ENCODE measurements at places on chromosomes 16 and 17.

DNA sequence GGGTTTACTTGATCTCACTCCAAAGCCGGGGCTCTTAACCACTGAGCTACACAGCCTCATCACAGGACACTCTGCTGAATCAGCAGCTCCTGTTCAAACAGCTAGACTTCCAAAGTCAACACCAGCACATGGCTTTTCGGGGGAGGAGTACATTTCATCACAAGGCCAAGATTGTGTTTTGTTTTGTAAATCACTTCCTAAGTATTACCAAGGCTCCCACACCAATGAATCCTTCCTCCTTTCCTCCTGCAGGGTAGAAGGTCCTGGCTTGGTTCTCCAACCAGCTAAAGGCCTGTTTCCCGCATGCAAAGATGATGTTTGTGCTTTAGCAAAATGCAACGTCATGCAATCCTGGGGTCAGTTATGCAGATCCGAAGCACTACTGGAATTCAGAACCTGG, 152.5 kb downstream of the XYLT1 start:
- no peak for DNase-seq

DNA sequence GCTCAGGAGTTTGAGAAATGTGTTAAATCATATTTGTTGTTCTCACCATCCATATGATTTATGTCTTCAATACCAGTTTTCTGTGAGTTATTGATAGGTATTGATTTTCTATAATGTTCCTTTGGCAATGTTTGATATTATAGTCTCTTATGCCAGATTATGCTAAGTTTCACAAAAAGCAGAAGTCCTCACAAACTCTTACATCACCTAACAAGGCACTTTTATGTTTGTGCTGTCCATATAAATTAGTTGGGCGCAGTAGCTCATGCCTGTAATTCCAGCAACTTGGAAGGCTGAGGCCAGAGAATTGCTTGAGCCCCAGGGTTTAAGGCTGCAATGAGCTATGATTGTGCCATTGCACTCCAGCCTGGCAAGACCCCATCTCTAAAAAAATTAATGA, 12.6 kb upstream of the UQCRC2 start:
- DNase-seq: no peak

GRCh38 chr17:7079581-7080455, at the start of gene CLEC10A:
CLEC10A (minus strand) TSS chr17:7080251; CDS start chr17:7078812, 1,439 bp downstream.
- no peak for DNase-seq

GRCh38 chr16:67948015-67948414, 4.1 kb upstream of the LCAT start:
- DNase-seq: no peak

DNA sequence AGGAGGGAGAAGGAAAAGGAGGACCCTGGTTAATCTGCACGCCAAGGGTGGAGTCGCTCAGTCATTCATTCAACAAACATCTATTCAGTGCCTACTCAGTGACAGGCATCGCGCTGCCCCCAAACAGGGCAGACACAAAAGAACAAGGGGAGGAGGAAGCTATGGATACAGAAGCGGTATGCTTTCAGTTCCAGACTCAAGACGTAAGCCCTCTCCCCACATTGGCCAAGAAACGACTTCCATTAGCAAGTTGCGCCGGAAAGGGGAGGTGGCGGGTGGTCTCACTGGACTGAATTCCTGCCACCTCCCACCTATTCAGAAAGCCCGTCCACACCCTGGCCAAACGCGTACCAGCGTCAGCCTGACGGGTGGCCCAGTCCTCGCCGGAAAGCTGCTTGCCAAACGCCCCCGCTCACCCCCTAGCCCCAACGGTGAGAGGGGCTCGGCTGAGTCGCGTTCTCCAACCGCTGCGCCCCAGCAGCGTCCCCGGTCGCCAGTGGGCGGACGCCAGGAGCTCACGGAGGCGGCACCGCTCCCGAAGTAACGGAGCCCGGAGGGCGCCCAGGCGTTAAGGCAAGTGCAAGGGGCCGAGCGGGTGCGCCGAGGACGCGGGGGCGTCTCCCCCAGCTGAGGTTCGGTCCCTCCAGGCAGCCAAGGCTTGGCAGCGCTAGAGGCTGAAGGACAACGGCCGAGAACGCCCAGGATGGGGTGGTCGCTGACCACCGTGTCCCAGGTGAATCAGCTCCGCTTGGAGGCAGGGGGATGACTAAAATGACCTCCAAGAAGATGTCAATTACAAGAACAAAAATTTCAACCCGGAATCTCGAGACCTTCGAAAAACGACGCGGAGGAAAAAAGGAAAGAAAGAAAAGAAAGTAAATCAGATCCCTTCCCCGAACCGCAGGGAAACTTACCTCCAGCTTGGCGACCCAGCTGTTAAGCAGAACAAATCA, 470.7 kb downstream of the SOX9 start:
- DNase-seq: no peak

All from T-helper 22 cell (primary cell).